Activated B cell treated with CpG ODN at 0.5 μM for 24 hours (primary cell): ENCODE measurements at places on chromosomes 2 and 18.

- no peak for DNase-seq
Observed at GRCh38 chr2:223805008-223805407, 32.4 kb downstream of the AP1S3 start.

GRCh38 chr2:67641312-67642045 lies 244.3 kb downstream of the ETAA1 start:
- no peak for DNase-seq

- DNase-seq: no peak
Observed at GRCh38 chr2:85017411-85018048, 46.6 kb downstream of the KCMF1 start.

DNA sequence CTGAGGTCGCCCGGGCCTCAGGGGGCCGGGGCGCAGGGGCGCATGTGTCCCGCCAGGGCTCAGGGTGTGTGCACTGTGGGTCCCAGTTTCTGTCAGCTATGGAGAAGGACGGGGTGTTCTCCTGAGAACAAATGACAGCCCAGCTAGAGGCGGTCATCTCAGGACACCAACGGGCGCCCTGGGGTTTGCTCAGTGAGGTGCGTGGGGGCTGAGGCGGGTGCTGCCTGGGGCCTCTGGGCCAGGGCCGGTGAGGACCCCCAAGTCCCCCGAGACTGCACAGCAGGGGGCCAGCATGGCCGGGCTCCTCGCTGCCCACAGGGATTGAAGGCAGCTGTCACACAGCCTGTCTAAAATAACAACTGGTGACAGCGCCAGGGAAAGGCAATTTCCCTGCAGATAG lies 808.8 kb upstream of the SOX11 start:
- no peak for DNase-seq

GRCh38 chr18:65423776-65424175 lies 327.0 kb upstream of the CDH7 start:
- DNase-seq: no peak

DNA sequence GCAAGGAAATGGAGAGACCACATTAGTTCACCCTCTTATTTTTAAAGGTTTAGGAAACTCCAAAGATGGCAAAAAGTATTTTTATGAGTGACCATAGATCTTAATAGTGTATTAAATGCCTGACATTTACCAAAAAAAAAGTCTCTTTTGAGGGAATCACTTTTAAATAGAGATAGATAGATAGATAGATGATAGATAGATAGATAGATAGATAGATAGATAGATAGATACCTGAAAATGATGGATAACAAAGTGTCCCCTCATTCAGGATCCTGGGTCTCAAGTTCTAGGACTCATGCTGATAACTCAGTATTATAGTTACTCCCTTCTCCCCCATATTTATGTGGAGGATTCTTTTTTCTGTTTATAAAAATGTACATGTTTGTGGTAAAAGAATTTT lies 52.8 kb downstream of the FARP2 start:
- DNase-seq: no peak

DNA sequence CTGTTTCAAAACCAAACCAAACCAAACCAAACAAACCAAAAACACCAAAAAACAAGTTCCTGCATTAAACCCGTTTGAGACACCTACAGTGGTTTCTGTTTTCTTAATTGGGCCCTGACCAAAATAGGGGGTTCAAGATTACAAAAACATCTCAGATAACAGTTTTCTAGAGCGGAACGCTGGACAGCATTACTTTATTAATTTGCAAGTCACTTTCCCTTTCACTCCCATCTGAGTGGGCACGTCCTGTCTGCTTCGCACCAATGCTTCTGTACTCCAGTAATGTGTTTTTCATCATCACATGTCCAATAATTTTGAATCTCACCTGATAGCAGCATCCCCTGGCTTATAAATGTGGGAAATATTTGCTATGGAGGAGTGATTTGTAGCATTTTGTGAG lies 11.7 kb upstream of the MYO1B start:
- no peak for DNase-seq

- no peak for DNase-seq
Observed at GRCh38 chr18:79504034-79504433, 108.3 kb downstream of the NFATC1 start.
